ENCODE measurements at places on chromosomes 5 and 9. TPM values are rescaled to one million over a fixed set of nuclear protein-coding genes. Genes with fewer than 3 reads are reported as not detected.

FRMD3 gene
- total RNA-seq, result 8.0 TPM

TMEFF1 gene
- 9.5 TPM for total RNA-seq

AGXT2 gene
- total RNA-seq, result not detected

C5orf52 gene
- total RNA-seq, result not detected

SLC36A3 gene
- total RNA-seq, result not detected

PCDHB9 gene
- 2.2 TPM for total RNA-seq

BBLN gene
- 108 TPM for total RNA-seq

ALDH1B1 gene
- total RNA-seq, result 13.3 TPM

SPINK9 gene
- not detected for total RNA-seq

DOK3 gene
- 6.9 TPM for total RNA-seq

Data from type B pancreatic cell (in vitro differentiated cells).